ENCODE measurements at places on chromosomes 13 and 19.

GRCh38 chr13:33554919-33555791, 262.8 kb upstream of the RFC3 start:
- no peak for DNase-seq

- DNase-seq = no peak
Observed at GRCh38 chr19:46776927-46777911, 11.2 kb downstream of the SLC1A5 start.

DNA sequence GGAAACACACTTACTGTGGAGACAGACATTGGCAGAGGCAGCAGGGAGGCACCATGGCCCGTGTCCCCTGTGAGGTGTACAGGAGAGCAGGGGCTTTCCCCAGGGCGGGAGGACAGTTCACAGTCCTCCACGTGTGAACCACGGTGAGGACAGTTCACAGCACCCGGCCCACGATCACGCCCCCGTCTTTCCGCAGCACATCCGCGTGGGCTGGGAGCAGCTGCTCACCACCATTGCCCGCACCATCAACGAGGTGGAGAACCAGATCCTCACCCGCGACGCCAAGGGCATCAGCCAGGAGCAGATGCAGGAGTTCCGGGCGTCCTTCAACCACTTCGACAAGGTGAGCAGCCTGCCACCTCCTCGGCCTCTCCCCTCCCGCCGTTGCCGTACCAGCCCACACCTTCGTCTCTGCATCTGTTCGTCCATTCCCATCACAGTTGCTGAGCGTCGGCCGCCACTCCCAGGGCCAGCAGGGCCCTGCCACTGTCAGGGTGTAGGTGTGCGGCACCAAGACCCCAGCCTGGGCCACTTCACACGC, 17.4 kb downstream of the CAPN12 start:
- DNase-seq = no peak

- no peak for DNase-seq
Observed at GRCh38 chr19:41799444-41800000, 3.1 kb downstream of the CEACAM3 start.
